ENCODE measurements at places on chromosomes 13 and 19.

GRCh38 chr13:95056266-95056665 is 245.0 kb downstream of the ABCC4 start:
- DNase-seq: no peak

GRCh38 chr19:37986048-37986750 is 79.2 kb downstream of the SIPA1L3 start:
- DNase-seq: no peak

GRCh38 chr13:41426047-41426446 is 31.3 kb upstream of the RGCC start:
- no peak for DNase-seq

DNA sequence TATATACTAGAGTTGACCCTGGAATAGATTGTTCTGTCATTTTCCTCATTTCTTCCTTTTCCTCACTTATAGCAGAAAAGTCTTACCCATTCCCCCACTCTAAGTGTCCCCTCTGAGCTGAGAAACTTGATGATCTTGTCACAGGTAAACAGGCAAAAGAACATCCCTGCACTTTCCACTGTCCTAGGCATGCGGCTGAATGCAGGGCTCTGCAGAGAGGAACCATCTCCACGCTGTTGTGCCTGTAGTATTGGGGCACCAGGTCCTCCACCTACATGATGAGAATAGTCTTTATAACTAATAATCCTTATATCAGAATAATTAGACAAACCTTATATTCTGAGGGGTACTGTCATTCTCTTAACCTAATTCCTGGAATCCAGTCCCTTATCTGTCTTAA is 211.3 kb downstream of the RBM26 start:
- no peak for DNase-seq

DNA sequence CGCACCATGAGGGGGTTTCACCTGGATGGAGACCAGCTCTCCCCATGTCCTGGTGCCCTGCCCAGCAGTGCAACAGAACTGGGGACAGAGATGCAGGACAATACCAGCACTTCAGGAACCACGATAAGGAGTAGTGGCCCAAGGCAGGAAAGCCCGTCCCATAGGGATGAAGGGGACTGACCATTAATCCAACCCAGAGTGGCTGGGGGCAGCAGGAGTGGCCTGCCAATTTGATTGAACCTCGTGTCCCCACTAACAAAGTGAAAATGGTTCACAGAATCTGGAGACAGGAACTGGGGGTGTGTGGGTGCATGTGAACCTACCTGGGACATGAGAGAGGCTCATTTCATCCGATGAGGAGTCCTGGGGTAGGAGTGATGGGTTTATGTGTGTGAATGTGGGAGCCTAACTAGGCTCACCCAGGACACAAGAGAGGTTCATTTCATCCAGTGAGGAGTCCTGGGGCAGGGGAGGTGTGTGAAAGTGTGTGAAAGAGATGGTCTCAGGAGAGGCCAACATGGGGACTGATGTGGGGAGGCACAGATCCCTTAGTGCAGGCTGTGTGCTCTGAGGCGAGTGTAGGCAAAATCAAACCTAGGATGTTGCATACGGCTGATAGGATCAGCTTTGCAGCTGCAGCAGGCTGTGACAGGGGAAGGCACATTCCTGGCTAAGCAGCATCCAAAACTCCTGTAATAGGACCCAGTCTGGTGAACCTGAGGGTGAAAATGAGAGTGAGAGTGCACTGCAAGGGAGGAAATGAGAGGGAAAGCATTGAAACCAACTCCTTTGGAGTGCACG is 98.2 kb downstream of the ZNF429 start:
- no peak for DNase-seq

- no peak for DNase-seq
Measured at GRCh38 chr13:75365724-75366173, 116.2 kb downstream of the TBC1D4 start.

DNA sequence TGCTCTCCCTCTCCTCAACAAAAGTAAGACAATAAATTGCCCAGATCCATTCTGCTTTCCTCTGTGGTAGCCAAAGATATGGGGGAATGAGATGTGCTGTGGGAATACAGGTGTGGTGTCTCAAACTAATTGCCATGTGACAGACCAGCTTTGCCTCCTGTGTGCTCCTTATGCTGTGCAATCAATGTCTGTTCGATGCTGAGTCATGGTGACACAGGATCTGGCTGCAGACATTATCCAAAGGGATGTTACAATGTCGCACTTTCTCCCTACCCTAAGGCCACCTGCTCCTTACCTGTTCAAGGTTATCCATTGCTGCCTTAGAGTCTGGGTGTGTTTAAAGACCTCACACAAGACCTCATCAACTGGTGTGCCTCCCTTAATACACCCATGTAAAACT is 32.5 kb downstream of the FGF14 start:
- DNase-seq: no peak

- DNase-seq: no peak
Measured at GRCh38 chr13:97253581-97254293, 31.6 kb downstream of the MBNL2 start.

- no peak for DNase-seq
Measured at GRCh38 chr19:27746691-27747380, 1466.1 kb downstream of the UQCRFS1 start.

DNA sequence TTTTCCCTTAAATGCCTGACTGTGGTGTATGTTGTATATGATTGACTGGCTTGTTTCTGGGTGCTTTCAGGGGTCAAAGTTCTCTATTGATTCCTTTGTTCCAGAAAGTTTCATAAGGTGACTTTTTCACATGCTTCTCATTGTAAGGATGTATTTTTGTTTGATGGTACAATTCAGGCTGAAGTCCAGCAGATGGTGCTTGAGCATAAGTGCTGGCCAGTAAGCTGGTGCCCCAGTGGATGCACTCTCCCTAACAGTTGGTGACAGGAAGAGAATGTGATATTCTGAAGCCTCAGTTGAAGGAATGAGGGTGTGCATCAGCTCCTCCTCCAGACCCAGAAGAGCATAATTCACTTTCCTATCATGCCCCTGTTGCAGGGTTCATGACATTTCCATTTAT is 1941.6 kb upstream of the PRR20A start:
- no peak for DNase-seq

- DNase-seq: no peak
Measured at GRCh38 chr13:106230450-106230849, 305.0 kb downstream of the EFNB2 start.

- DNase-seq: no peak
Measured at GRCh38 chr19:40622773-40623075, 21.6 kb downstream of the LTBP4 start.

- no peak for DNase-seq
Measured at GRCh38 chr13:49254007-49254406, 6.3 kb downstream of the CDADC1 start.

- no peak for DNase-seq
Measured at GRCh38 chr19:54183431-54183830, 5.9 kb downstream of the MBOAT7 start.

DNA sequence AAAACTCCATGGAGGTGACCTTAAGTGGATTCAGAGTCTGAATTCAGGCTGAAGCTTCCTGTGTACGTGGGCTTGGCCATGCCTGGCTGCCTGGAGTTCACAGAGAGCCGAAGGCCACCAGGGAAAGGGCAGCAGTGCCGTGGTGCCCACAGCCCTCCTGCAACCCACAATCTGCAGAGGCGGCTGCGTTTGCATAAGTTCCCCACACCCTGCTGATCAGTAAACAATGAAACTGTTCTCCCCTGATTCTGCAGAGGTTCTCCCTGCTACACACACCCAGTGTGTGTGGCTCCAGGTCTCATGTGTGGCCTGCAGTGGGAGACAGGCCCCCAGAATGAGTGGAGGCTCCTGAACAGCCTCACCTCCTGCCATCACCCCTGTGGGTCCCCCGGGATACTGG is 126.9 kb upstream of the SLC7A1 start:
- no peak for DNase-seq

- no peak for DNase-seq
Measured at GRCh38 chr19:49200238-49200862, 42.8 kb downstream of the TRPM4 start.

- no peak for DNase-seq
Measured at GRCh38 chr19:41384351-41384750, 8.0 kb downstream of the TMEM91 start.

GRCh38 chr13:40589285-40590109 is 76.9 kb downstream of the FOXO1 start:
- DNase-seq: no peak

DNA sequence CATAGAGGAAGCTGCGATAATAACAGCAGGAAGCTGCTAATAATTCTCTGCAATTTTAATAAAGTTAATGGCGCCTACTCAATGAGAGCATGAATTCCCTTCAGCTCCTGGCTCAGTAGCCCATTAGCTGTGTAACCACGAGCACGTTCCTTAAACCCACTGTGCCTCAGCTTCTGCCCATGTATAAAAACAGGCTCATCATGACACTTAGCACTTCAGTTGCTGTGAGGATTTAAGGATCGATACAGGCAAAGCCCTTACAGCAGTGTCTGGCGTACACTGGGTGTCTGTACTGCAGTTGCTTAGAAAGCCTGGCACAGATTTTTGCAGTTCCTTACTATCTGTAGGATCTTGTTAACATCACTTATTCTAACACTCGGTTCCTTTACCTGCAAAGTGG is 673.4 kb upstream of the ARGLU1 start:
- DNase-seq: no peak

DNA sequence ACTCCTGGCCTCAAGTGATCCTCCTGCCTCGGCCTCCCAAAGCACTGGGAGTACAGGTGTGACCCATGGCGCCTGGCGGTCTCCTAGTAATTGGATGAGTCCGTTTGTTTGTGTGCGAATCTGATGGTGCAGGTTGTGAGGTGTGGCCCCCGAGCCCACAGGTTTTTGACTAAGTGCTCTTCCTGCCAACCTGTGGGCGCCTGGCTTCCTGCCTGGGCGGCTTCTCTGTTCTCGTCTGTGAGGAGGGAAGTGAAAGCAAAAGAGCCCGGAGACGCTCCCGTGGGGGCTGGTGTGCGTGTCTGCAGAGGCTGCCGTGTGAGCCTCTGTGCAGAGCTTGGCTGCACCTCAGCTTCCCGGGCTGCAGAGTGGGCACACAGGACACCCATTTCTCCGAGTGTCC is 10.0 kb downstream of the ARHGAP45 start:
- peak; percentile 89 for DNase-seq

- no peak for DNase-seq
Measured at GRCh38 chr13:110161112-110161882, 145.7 kb downstream of the COL4A1 start.

GRCh38 chr19:3420909-3421619 is 54.7 kb downstream of the NFIC start:
- no peak for DNase-seq

DNA sequence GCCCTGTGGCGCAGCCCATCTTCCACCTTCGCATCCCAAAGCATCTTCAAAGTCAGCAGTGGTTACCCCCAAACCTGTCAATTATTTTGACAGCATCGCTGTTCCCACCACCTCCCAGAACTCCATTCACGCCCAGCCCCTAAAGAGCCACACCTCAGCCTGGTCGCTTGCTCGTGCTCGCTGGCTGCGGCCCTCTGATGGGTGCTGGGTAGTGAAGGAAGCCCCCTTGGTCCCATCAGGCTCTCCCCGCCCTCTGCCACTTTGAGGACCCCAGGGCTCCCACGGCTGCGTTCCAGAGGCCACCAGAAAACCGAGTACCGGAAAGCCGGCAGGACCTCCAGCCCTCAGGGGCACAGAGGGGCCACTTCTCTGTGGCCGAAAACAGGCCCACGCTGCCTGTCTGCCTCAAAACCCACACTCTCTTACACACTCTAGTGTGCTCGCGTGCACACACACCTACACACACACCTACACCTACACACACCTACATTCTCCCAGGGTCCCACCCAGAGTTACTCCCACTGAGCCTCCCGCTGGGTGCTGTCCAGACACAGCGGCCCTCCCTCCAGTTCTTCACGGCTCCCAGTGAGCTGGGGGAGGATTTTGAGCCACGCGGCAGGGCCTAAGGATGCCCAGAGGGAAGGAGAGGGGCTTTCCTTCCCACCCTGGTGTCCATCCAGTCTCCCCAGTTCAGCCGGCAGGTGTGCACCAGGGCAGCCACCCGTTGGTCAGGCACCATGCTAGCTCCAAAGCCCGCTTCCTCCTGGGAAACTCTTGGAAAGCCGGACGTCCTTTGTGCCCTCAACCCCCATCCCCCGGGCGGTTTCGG is 1.9 kb downstream of the VSTM2B start:
- DNase-seq: no peak

- DNase-seq: no peak
Measured at GRCh38 chr13:97005625-97006262, 11.5 kb upstream of the OXGR1 start.

GRCh38 chr13:95226932-95227695 is 74.1 kb downstream of the ABCC4 start:
- no peak for DNase-seq

DNA sequence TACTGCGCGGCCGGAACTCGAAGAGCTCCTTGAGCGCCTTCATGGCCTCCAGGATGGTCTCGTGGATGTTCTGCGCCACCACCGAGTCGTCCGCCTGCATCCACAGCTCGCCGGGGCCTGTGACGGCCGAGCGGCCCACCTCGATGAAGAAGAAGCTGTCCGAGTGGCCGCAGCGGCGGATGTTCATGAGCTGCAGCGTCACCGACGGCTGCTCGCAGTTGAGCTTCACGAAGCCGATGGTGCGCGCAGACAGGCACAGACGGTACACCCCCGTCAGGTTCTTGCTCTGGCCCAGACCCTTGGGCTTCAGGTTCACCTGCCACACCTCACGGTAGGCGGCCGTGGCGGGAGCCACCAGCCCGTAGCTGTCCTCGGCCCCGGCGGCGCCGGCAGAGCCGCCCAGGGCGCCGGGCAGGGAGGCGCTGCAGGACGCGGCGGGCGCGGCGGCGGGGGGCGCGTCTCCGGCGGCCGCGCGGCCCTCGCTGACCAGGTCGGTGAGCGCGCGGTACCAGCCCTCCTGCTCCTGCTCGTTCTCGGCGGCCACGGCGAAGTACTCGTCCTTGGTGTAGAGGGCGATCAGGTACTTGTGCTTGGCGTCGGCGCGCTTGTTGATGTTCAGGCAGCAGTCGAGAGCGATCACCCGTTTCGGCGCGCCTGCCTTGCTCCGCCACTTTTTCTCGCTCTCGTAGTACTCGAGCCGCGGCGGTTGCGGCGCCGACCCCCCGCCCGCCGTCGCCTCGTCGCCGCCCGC is 1.1 kb downstream of the IRS2 start:
- no peak for DNase-seq

- no peak for DNase-seq
Measured at GRCh38 chr13:77898097-77898496, 20.5 kb downstream of the EDNRB start.
